ENCODE measurements at places on chromosomes 1 and 21. TPM values are rescaled to one million over a fixed set of nuclear protein-coding genes. Genes with fewer than 3 reads are reported as not detected.

DMRTA2 gene
- 2.4 TPM for total RNA-seq

MAB21L3 gene
- 0.09 TPM for total RNA-seq

CRP gene
- total RNA-seq, result not detected

RNF186 gene
- total RNA-seq, result not detected

OR2T33 gene
- not detected for total RNA-seq

TIE1 gene
- 0.70 TPM for total RNA-seq

Measured in endodermal cell (in vitro differentiated cells).